ENCODE measurements at places on chromosomes 16 and 17. TPM values are rescaled to one million over a fixed set of nuclear protein-coding genes. Genes with fewer than 3 reads are reported as not detected.

GRCh38 chr16:84932681-84933080 lies 78.7 kb downstream of the ZDHHC7 start:
- no peak for DNase-seq

- DNase-seq: no peak
Observed at GRCh38 chr17:74135391-74136167, 67.9 kb upstream of the RPL38 start.

RTN4RL1 gene
- 4.7 TPM for total RNA-seq

DNA sequence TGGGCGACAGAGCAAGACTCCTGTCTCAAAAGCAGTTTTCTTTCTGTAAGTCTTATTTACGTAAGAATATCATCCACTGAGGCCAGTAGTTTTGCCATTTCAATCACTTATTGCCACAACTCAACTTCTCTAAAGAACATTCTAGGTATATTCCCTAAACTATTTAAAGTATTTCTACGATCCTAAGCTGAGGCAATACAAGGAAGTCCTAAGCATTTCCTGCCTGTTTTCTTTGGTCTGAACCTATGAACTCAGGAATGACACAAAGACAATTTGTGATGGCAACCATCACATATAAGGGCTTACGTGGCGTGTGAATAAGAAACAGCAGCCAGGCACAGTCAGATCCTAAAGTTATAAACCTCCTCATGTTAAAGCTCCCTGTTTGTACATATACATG lies 14.2 kb downstream of the USP36 start:
- no peak for DNase-seq

DNA sequence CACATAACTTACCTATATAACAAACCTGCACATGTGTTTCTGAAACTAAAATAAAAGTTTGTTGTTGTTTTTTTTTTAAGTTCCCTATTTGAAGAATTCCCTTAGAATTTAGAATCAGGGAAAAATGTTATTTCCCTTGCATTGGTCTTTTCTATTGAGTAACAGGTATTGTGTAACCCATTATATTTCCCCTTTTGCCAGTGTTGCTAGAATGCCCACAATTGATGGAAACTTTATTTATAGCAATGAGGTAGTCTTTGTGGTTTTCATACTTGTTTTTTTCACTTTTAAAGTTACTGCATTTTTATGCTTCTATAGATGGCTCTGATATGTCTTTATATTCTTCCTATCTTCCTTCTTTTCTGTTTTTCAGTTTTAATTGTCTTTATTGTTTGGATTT lies 3.9 kb downstream of the NLRP1 start:
- no peak for DNase-seq
